ENCODE measurements at places on chromosomes 2 and 18.

DNA sequence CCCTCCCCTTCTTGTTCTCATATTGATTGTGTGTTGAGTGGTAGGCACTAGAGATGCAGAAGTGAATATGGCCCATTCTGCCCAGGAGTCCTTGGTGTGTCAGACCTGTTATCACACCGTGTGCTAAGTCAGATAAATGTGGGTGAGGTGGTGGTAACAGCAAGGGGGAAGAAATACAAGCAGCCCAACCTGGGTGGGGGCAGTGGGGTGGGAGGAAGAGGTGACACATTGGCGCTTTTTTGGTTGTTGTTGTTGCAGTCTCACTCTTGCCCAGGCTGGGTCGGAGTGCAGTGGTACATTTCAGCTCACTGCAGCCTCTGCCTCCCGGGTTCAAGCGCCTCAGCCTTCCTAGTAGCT is 12.8 kb downstream of the B3GNT2 start:
- DNase-seq: no peak

GRCh38 chr2:217647925-217648324 is 354.9 kb downstream of the TNS1 start:
- no peak for DNase-seq

GRCh38 chr2:147161746-147162145 is 683.1 kb upstream of the ACVR2A start:
- no peak for DNase-seq

DNA sequence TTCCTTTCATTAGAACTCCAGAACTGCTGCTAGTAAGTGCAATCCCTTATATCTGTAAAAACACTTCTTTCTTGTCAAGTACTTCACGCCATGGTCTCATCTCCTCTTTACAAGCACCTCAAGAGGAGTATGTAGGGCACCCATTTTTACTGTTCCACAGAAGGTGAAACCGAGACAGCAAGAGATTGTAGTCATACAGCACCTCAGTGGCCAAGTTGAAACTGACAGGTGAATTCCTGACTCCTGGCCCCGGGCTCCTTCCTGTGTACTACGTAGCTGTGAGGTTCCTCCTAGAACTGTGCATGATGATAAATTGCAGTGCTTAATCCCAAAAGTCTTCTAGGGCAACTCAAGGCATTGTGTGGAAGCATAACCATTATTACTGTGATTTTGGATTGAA is 131.5 kb upstream of the MEIS1 start:
- no peak for DNase-seq

- no peak for DNase-seq
These were observed 34.8 kb downstream of the TET3 start for GRCh38 chr2:74019516-74019915.

GRCh38 chr2:145741181-145741580 is 1221.3 kb upstream of the ZEB2 start:
- no peak for DNase-seq

GRCh38 chr18:46591783-46592391 is 65.1 kb downstream of the LOXHD1 start:
- no peak for DNase-seq

DNA sequence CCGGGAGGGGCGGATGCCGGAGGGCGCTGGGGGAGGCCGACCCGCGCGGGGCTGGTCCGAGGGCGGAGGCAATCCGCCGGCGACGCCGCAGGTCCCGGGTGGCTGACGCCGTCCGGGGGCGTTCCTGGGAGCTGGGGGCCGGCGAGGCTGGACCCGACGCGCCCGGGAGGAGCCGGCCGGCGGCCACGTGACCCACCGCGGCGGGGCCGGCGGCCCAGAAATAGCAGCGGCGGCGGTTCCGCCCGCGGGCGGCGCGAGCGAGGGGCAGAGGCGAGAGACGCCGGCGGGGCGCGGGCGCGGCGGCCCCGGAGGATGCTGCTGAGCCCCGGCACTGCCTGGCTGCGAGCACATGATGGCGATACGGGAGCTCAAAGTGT is at the start of gene RAB31:
Gene RAB31 (plus strand): TSS at position 245 of the 377 bp plus-strand sequence. CDS start 105 bp downstream, at position 350.
- no peak for DNase-seq

DNA sequence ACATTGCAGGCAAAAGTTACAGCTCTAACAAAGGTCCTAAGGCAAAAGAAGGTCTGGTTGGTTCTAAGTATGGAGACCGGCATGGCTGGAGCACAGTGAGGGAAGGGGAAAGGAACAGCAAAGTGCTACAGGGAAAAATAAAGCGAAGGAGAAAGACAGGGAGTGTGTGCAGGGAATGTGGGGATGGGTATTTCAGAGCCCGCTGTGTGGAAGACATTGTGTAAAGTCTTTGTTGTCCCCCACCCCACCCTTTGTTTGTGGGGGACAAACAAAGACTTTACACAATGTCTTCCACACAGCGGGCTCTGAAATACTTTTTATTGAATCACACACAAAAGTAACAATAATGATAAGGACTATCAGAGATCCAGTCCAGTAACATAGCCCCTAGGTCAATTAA is 28.9 kb upstream of the C2orf15 start:
- DNase-seq: no peak

DNA sequence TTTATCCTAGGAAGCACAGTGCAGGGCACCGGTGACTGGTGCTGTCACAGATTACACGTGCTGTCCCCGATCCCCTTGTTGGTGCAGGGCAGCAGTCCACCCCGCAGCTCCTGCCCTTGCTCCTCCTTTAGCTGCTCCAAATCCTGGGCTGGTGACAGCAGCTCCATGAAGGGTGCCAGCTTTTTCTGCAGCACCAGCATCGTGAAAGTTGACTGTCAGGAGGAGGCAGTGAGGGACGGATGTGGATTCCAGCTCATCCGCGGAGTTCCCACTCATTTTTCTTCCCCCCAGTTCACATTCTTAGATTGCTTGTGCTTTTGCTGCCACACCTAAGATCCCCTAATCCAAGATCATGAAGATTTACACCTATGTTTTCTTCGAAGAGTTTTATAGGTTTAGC is 67.5 kb downstream of the ONECUT2 start:
- no peak for DNase-seq

GRCh38 chr18:13199169-13199568 is 19.4 kb upstream of the LDLRAD4 start:
- no peak for DNase-seq

DNA sequence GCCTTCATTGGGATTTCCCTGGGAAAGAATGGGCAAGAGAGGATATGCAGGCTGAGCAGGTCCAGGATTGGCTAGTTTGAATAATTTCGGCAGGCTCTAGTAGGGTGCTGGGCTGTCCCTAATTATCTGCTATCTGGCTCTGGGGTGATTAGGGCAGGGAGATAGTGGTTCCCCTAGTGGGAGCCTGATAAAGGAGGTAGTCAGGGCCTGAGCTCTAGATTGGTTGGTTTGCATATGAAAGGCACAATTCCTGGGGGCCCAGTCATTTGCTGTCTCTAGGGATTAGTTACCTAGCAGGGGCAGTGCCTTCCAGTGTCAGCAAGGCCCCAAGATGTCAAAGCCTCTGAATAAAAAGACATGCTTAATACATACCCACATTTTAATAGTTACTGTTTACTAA is 690.1 kb upstream of the KLHL29 start:
- no peak for DNase-seq

GRCh38 chr2:85878719-85879370 is 9.9 kb downstream of the ST3GAL5 start:
- no peak for DNase-seq

DNA sequence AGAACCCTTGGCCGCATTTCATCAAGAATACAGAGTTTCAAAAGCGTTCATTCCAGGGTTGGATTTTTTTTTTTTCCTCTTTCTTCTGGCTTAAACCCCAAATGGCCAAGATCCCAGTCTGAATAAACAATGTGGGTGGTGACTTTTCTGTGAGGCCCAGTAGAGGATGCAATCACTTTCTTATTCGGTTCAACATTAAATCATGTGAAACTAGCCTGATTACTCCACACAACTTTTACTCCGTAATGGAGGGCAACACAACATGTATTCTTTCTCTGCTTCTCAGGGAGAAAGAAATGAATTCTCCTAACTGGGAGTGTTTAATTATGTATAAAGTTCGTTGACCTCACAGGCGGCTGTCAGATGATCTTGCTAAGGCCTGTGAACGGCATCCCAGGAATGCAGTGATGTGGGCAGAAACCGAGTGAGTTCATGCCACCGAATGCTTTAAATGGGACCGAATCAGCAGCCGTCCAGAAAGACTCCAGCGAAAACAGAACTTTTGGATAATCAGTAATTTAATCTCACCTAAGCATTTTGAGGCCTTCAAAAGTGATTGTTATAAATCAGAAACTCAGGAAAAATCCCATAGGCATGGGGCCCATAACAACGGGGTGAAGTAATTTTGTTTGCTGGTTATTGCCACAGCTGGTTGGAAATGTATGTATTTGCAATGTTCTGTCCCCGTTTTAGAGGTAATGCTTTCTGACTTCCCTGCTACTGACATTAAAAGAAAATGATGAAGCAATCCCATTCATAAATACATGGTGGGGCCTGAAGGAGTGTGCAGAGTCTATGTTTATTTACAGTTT is 81.5 kb downstream of the BCL2 start:
- no peak for DNase-seq

DNA sequence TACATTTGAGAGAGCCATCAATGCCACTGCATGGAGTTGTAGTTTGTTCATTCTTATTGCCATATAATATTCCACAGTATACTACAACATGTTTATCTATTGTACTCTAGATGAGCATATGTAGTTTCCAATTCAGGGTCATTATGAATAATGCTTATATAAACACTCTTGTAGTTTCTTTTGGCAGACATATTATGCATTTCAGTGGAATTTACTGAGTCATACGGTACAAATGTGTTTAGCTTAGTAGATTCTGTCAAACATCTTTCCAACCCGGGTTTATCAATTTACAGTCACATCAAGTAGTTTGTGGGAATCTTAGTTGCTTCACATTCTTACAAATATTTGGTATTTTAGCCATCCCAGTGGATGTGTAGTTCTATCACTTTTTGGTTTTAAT is 161.1 kb downstream of the KCNH7 start:
- DNase-seq: no peak

DNA sequence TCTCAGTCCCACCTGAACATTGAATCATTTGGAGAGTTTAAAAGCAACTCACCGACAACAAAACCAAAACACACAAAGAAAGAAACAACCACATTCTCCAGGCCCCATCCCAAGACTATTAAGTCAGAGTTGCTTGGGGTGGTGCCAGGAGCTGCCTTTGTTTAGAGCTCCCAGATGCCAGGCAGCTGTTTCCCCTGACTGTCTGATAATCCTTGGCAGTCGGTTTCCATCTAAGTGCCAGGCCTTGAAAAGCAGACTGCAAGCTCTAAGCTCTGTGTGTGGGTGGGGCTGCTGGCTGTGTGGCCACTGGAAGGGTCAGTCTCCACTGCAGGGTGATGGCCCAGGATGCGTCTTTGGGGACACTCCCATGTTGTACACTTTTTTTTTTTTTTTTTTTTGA is 255.3 kb upstream of the AGAP1 start:
- DNase-seq: no peak

- DNase-seq: no peak
These were observed 275.3 kb downstream of the KCNS3 start for GRCh38 chr2:18153741-18154140.

GRCh38 chr18:49546278-49546677 is 15.6 kb upstream of the LIPG start:
- DNase-seq: no peak

- no peak for DNase-seq
These were observed 232.7 kb upstream of the SMAD2 start for GRCh38 chr18:48162956-48163737.

GRCh38 chr18:13186687-13187086 is 31.9 kb upstream of the LDLRAD4 start:
- DNase-seq: no peak

GRCh38 chr2:26562811-26563645 is 78.1 kb downstream of the CIB4 start:
- no peak for DNase-seq

GRCh38 chr2:100113990-100114433 is 28.4 kb downstream of the AFF3 start:
- DNase-seq: no peak

GRCh38 chr2:53231908-53232307 is 535.7 kb upstream of the CHAC2 start:
- DNase-seq: no peak

DNA sequence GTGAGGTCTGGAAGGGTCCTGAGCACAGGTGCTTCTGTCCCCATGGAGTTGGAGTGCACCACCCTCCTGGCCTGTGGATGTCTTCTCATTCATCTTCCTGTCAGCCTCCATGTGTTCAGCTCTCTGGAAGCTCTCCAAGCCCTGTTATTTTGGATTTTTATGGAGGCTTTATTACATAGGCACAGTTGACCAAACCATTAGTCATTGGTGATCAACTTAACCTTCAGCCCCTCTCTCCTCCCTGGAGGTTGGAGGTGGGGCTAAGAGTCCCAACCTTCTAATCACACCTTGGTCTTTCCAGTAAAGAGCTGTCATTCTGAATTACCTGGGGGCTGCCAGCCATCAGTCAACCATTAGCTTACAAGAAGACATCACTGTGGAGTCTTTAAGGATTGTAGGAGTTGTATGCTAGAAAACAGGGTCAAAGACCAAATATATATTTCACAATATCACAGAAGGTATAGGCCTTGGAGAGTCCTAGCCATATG is 7.5 kb upstream of the MCFD2 start:
- no peak for DNase-seq

GRCh38 chr2:9099341-9099751 is 95.9 kb upstream of the MBOAT2 start:
- no peak for DNase-seq

Data from stimulated activated CD4-positive, alpha-beta T cell treated with anti-CD3 and anti-CD28 coated beads, Interleukin-2, amount 100 ng/mL, for 4 hours (primary cell).